ENCODE measurements at places on chromosomes 12 and 14. TPM values are rescaled to one million over a fixed set of nuclear protein-coding genes. Genes with fewer than 3 reads are reported as not detected.

The CSRP2 gene
- total RNA-seq, result 0.78 TPM

The KCNC2 gene
- total RNA-seq, result not detected

The VASH1 gene
- 2.3 TPM for total RNA-seq

The BIN2 gene
- 32.0 TPM for total RNA-seq

The PAX9 gene
- total RNA-seq, result not detected

The ENO2 gene
- 141 TPM for total RNA-seq

The ACIN1 gene
- total RNA-seq, result 160 TPM

The ISCU gene
- 69.5 TPM for total RNA-seq

Data from activated naive CD8-positive, alpha-beta T cell treated with anti-CD3 and anti-CD28 coated beads for 36 hours (primary cell).